ENCODE measurements at places on chromosomes 16 and 17.

GRCh38 chr17:83083368-83084201 is 4.2 kb downstream of the METRNL start:
- no peak for DNase-seq

- no peak for DNase-seq
Measured at GRCh38 chr17:45139533-45139920, 4.0 kb downstream of the ACBD4 start.

DNA sequence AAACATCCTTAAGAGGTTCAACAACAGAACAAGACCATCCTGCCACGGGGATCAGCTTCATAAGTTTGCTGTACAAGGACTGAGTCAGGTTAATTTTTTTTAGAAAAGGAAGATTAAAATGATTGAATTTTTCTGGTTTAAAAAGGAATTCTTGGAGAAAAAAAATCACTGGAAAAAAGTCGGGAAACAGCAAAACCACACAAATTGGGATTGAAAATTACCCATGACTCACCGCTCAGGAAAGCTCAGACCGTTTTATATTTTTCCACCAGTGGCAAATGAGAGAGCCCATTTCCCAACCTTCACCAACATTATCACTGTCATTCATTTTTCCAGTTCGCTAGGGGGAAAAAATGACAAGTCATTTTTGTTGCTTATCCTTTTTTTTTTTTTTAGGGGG is 46.6 kb downstream of the MRM3 start:
- DNase-seq, result no peak

DNA sequence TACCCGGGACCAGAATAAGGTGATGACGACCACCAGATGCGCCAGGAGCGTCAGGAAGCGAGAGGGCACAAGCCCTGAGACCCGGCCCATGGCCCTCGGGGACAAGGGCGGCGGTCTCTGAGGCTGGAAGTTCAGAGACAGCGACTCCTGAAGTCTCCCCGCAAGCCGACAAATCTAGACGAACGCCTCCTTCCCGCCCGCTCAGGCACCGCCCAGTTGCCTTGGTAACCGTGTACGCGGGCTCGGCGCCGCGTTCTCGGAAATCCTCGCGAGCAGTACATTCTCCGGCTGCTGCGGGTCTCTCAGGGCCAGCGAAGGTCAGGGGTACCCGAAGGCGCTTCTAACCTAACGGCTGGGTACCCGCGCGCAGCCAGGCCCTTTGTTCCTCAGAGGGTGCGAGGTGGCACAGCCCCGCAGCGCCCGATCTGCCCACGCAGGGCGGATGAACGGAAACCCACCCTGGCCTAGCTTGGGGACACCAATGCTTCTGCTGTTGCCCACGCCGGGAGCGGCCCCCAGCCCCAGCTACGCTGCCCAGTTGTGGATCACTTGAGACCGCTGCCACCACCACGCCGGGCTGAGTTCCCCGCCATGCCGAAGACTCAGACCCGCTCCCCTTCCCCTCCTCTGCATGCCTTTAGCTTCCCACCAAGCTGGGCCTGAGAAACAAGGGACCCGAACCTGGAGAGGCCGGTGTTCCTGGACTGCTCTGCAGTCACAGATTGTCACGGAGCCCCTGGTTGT is at the start of gene TMEM107:
Gene TMEM107, minus strand, starts transcription at position 184 of the 744 bp plus-strand sequence. Its CDS starts 94 bp downstream, at position 90.
- peak; percentile 47 for DNase-seq

DNA sequence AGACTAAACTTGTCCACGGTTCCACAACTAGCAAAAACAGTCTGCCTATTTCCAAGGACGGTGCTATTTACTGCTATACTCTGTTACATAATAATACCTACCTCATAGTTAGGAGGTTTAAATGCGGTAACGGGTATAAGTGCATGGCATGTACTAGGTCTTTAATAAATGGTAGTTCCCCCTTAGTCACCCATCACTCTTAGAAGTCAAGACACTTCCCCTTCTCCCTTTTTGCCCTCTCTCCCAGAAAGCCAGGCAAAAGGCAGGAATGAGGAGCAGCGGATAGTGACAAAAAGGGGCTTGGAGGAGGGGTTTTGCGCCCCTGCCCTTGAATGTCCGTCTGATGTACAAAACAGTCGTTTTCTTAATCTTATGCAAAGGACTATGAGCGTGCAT is 1.1 kb upstream of the LSM12 start:
- no peak for DNase-seq

DNA sequence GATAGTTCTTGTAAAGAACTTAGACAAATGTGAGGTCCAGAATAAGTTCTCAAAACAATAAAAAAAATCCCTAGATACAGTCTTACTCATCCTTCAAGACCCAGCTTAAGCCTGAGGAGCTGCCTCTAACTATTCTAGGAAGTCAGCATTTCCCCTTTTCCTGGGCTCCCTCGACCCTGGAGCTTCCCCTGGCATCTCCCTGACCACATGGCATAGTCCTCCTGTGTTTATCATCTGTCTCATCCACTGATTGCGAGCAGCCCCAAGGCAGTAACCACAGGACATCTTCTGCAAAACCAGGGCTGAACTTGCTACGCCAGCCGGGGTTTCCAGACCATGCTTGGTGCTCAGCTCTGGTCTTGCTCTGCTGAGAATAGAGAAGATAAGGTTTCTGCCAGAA is 36.7 kb upstream of the NLRP1 start:
- DNase-seq, result no peak

GRCh38 chr16:78930561-78930960 is 670.0 kb downstream of the MAF start:
- no peak for DNase-seq

DNA sequence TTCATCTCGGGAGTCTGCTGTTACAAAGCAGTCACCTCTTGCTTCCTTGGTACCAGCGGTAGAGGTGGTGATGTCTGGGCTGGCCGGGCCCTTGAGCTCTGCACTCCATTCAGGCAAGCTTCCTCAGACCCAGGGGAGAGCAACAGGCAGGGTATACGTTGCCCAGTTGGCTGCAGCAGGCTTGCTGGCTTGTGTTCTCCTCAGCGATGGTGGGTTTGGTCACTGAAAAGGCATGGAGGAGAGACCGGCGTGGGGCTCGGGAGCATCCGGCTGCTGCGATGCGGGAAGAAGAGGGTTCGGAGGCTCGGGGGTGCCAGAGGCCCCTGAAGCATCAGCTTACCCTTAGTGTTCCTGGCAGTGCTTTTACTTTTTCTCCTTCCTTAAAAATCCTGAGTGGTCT is 25.8 kb downstream of the SAP30BP start:
- DNase-seq, result no peak

DNA sequence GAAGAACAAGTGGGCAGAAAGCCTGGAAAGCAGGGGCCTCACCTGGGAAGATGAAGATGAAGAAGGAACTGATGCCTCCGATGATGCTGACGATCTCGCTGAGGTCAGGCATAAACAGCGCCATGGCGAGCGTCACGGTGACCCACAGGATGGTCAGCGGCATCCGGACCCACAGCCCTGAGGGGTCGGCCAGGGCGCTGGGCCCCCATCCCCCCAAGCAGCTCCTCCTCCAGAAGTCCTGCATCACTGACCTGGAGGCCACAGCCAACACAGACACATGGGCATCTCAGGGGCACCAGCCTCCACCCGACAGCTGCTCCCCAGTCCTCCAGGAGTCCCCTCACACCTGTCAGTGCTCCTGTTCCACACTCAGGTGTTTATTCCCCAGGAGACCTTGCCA is 26.1 kb downstream of the SLC38A8 start:
- DNase-seq, result no peak

DNA sequence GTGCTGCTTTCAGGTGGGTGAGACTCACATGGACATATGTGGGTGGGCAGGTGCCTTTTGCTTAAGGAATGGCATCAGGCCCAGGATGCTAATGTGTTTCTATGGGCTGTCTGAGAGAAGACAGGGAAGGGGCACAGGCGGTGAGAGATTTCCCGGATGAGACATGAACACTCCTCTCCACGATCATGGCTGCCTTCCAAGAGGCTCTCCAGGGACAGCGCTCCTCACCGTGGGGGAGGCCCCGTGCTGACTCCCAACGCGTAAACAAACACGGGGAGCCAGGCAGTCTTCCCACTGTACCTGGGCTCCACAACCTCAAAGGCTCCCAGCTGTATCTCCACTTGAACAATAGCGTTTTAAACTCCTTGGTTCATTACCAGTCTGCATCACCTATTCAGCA is 42.8 kb downstream of the CDK5R1 start:
- DNase-seq, result no peak

- no peak for DNase-seq
Measured at GRCh38 chr17:49527927-49528651, 33.0 kb downstream of the NGFR start.

DNA sequence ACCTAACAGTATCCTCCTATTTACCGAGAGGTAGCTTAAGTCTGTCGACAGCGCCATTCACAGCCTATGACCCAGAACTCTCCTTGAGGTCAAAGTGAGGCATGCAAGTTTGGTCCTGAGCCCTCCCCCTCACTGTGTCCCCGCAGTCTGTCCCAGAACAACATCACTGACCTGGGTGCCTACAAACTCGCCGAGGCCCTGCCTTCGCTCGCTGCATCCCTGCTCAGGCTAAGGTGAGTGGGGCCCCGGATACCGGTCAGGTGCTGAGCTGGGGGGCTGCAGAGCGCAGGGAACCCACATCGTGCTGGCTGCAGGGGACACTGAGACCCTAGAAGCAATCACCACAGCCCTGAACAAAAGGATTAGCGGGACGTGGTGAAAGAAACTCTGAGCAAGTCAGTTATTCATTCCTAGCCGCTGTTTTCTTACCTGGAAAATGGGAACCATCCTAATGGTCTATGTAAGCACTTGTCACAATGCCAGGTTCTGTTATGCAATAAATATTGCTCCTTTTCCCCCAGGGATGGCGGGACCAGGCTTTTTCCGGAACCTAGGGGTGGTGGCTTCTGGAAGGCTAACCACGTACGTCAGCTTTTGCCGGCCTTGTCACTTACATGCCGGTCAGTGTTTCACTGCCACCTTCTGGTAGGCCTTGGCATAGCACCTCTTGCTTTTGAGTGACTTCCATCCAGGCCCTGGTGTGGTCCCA is 23.8 kb downstream of the DEXI start:
- DNase-seq, result peak; percentile 89

- no peak for DNase-seq
Measured at GRCh38 chr16:30112197-30113030, 923 bp downstream of the GDPD3 start.

- DNase-seq, result no peak
Measured at GRCh38 chr16:7731141-7731540, 398.5 kb downstream of the RBFOX1 start.

DNA sequence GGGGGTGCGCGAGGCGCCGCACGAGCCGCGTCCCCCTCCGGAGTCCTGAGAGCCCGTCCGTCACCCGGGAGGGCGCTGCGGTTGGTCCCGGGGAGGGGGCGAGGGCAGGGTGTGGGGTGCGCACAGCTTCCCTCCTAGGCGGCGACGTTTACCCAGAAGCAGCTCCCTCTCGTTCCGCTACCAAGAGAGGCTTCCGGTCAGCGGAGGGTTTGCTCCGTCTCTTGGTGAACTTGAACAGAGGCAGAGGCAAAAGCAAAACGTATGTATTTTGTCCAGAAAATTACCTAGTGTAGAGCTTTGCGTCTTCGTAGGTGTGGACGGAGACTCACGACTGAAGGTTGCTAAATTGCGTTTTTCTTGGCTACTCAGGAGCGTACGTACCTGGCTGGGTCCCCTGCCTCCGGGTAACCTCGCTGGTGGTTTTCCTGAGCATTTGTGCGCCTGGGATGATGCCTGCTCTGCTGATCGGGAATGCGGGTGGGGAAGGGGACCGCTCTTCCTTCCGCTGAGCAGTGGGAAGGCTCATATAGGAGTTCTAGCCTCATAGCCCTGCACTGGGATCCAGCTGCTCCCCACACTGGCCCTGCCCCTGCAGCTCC is 833 bp downstream of the WSCD1 start:
- DNase-seq, result no peak

GRCh38 chr17:80992077-80992947 is 671 bp downstream of the CHMP6 start:
- no peak for DNase-seq

GRCh38 chr16:86751076-86752030 is 173.0 kb downstream of the FOXL1 start:
- no peak for DNase-seq

GRCh38 chr17:44084131-44084538 is 13.6 kb downstream of the G6PC3 start:
- DNase-seq, result no peak

DNA sequence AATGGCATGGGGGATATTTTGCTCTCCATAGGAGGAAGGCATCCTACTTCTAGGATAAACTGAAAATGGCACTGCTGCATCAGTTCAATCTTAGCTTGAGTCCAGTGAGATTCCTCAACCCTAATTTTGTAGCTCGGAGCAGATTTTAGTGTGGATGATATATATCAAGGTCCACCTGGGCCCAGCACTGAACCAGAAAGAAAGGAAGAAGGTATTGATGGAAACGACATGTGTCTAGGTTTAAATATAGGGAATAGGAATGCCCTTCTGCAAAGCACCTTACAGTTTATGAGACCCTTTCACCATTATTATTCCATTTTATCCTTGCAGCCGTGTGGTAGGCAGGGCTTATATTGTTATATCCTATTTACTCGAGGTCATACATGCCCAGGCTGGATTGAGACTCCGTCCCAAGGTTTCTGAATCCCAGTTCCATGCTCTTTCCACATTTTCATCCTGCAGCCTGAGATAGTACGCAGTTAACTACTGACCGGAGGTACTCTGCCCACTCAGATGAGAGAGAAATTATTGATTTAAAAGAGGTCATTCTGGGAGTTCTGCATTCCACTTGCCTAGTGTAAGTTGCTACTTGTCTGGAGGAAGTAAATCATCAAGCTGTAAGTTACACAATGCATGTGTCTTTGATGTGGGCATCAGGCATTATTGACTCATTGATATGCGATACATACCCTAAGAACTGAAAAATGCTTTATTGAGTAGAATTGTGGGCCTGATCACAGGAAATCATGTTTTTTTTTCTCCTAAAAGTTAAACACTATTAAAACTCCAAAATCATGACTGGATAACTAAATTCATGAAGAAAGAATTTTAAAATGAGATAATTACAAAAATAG is 10.1 kb downstream of the KRT39 start:
- DNase-seq, result no peak

GRCh38 chr17:39738568-39738901 is 797 bp downstream of the GRB7 start:
- no peak for DNase-seq

GRCh38 chr16:49491106-49491670 is 117.6 kb downstream of the C16orf78 start:
- DNase-seq, result no peak

DNA sequence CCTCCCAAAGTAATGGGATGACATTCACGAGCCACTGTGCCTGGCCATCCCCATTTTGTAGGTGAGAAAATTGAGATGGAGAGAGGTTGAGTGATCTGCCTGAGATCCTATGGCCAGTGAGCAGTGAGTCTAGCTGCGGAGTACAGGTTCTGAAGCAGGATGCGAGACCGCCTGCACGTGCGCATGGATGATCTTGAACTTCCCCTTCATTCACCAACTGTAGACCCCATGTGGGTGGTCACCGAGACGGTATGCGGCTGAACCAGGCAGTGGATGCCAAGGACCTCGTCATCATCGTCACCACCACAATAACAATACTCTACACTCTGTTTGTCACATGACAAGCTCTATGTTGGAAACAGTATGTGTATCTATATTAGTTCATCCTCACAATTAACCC is 6.2 kb upstream of the SPNS3 start:
- no peak for DNase-seq

DNA sequence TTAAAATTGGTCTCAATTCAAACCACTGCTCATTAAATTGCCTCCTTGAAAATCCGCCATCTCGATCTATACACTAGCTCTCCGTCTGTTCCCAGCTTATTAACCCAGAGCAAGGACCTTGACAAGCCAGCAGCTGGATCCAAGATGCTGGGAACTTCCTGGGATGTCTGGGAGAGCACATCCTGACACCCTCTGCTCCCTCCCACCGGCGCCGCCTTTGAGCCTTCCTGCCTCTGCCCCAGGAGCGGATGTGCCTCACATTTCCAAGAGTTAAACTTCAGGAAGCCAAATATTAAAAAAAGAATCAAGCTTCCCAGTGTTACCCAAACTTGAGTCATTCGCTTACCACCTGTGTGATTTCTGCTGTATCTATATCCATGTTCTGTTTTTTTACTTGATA is 107.9 kb downstream of the HAPSTR1 start:
- DNase-seq, result no peak
